ENCODE measurements at places on chromosomes 12 and 14. TPM values are rescaled to one million over a fixed set of nuclear protein-coding genes. Genes with fewer than 3 reads are reported as not detected.

DNA sequence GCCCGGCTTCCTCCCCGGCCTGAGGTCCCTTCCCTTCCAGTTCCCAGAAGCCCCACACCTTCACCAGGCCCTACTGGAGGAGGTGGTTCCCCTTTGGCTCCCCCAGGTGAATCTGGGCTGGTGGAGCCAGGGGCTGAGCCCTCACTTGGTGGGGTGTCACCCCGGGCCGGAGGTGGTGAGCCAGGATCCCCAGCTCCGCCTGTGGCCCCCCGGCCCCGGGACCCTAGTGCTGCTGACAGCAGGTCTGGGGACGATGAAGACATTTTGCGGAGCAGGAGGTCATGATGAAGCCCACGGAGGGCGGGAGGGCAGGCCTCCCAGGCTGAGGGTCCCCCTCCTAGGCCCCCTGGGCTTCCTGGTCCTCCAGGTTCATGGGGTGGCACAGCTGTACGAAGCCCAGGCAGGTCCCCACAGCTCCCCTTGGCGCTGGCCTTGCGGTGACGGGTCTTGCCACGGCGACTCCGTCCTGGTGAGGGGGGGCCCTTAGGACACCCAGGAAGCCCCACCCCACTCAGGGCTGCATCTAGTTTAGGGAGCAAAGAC, 16.6 kb downstream of the MAP3K12 start:
- peak; percentile 32 for DNase-seq

DNA sequence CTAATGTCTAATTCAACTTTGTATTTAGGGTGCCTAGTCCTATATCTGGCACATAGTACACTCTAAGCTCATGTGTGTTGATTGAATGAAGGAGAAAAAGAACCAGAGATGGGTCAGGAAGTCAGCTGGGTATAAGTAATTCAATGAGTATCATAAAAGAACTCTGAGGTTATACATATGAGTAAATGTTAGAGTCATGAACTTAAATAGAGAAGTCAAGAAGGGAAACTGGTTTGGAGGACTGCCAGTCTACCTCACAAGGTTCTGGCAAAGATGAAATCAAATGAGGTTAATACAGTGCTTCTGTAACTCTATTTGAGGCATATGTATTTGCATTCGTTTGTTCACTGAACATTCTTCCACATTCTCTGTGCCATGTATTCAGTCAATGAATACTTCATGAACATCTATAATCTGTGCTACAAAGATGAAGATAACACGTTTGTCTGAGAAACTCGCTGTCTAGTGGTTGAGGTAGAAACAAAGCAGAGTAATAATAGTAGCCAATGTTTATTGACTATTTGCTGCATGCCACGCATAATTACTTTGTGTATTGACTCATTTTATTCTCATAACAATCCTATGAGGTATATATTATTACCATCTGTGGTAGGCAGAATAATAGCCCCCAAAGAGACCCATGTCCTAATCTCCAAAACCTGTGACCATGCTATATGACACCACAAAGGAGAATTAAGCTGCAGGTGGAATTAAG, 88.9 kb downstream of the PTGER2 start:
- no peak for DNase-seq

DNA sequence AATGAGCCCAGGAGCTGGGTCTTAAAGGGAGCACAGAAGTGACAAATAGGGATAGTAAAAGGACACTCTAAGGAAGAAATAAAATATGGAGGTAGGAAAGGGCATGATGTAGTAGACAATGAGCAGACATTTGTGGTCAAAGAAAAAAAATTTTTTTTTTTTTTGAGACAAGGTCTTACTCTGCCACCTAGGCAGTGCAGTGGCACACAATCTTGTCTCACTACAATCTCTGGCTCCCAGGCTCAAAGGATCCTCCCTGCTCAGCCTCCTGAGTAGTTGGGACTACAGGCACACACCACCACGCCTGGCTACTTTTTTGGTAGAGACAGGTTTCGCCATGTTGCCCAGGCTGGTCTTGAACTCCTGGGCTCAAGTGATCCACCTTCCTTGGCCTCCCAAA, 8.5 kb downstream of the FKBP3 start:
- no peak for DNase-seq

- DNase-seq = no peak
Observed at GRCh38 chr12:38141861-38142260, 174.7 kb upstream of the ALG10B start.

DNA sequence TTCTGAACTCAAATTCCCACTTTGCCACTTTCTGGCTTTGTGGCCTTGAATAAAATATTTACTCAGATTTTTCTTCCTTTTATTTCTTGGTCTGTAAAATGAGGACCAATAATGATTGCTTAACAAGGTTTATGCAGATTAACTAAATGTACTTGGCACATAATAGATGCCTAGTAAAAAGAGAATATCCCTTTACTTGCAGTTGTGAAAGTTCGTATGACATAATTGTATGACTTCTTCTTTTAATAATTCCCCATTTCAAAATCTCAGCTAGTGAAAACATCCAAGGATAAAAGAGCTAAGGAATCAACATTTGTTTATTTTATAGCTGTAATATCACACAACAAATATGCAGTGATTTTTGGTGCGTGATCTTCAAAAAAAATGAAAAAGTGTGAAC, 215.6 kb upstream of the ATP2B1 start:
- DNase-seq = no peak

DNA sequence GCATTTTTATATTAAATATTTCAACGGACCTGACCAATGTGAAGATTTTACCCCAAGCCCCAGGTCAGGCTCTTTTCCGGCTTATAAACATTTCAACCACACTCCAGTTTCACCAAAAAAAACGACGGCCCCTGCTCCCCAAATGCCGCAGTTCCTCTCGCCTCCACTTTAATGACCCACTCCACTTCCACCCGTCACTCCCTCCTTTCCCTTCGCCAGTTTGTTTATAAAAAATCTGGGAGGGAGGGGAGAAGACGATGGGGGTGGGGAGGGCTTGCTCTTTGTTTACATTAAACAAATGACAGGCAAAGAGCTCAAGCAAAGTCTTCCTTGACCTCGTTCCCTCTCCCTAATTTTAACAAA, 5.4 kb downstream of the SIX6 start:
- no peak for DNase-seq

DNA sequence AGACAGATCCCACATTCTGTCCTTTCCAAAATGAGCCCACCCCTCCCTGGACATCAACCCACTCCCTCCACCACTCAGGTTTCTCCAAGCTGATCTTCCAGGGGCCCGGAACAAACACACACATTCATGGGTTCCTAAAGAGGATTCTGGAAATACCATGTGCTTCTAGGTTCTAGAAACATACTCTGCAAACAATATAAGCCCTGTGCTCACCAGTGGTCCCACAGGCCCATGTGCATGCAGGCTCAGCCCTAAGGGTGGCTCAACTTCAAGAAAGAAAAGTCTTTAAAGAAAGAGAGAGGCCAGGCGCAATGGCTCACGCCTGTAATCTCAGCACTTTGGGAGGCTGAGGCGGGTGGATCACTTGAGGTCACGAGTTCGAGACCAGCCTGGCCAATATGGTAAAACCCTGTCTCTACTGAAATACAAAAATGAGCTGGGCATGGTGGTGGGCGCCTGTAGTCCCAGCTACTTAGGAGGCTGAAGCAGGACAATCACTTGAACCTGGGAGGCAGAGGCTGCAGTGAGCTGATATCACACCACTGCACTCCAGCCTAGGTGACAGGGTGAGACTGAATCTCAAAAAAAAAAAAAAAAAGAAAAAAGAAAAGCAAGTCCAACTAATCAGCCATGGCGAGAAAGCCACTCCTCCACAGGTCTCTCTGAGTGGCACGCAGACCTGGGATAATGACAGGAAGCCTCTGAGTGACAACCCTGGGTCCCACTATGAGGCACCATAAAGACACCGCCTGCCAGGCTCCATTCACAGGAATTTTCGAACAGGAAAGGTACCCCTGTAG, 59.5 kb upstream of the PNMA1 start:
- no peak for DNase-seq

GRCh38 chr14:81454572-81455218, 54.6 kb upstream of the STON2 start:
- no peak for DNase-seq

DNA sequence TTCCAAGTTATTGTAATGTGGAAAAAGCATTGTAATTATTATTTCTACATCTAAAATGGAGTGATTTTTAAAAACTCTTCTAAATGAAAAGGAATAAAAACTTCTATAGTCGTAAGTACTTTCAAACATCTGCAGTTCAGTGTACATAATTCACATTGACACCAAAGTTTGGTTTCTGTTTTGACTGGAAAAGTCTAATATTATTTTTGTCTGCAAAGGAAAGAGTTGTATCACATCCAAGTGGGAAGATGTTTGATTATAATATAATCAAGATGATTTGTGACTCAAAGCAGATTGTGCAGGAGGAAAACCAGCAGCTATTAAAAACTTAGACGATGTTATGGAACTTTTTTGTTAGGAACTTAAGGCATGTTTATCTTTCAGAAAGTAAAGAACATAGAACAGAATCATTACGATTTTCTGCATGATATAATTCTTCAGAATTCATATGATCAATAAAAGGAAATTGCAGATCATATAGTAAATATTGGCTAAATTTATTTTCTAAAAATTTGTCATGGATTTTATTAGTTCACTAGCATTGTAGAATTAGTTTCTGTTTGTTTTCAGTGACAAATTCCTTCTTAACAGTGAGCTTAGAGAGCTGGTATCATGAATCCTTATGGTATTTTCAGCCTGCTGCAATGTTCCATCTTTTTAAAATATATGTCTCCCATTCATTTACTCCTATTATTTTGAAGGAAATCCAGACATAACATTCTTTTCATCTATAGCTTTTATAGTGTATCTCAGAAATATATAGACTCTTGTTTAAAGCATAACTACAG, 145.8 kb downstream of the MIPOL1 start:
- no peak for DNase-seq

GRCh38 chr12:80222261-80222660, 122.9 kb downstream of the OTOGL start:
- no peak for DNase-seq

- DNase-seq = peak; percentile 85
Observed at GRCh38 chr12:12010277-12011039, 60.3 kb upstream of the BCL2L14 start.

DNA sequence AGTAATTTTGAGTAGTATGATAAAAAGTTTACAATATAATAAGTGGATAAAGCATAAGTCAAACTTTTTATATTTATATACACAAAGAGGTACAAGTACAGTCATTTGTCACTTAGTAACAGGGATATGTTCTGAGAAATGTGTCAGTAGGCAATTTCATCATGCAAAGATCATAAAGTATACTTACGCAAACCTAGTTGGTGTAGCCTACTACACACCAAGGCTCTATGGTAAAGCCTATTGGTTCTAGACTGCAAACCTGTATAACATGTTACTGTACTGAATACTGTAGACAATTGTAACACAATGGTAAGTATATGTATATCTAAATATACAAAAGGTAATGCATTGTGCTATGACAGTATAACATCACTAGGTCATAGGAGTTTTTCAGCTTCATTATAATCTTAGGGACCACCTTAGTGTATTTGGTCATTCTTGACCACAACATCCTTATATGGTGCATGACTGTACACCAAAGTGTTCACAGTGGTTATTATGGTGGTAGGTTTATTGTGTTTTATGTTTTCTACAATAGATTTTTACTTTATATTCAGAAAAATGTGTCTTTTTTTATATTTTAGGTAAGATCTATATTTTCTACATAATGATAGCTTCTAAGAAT, 14.9 kb upstream of the SCFD1 start:
- no peak for DNase-seq

Gene GLT1D1
- total RNA-seq = not detected

DNA sequence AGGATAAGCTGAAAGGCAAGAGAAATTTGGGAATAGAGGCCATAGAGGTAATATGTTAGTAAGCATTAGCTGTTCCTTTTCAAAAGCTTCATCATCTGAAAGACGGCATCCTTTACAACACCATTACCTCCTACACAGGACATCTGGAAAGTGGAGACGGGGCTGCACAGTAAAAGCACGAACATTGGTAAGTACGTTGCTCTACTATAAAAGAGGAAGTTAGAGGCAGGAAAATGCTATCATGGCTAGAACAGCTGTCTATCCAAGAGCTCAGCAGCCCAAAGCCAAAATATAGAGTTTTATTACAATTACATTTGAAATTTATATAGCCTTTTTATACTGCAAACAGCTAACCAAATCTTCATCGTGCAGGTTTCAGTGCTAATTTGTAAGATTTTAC, 172.3 kb upstream of the GRIP1 start:
- no peak for DNase-seq

- DNase-seq = no peak
Observed at GRCh38 chr14:57487771-57488170, 5.9 kb downstream of the CCDC198 start.

DNA sequence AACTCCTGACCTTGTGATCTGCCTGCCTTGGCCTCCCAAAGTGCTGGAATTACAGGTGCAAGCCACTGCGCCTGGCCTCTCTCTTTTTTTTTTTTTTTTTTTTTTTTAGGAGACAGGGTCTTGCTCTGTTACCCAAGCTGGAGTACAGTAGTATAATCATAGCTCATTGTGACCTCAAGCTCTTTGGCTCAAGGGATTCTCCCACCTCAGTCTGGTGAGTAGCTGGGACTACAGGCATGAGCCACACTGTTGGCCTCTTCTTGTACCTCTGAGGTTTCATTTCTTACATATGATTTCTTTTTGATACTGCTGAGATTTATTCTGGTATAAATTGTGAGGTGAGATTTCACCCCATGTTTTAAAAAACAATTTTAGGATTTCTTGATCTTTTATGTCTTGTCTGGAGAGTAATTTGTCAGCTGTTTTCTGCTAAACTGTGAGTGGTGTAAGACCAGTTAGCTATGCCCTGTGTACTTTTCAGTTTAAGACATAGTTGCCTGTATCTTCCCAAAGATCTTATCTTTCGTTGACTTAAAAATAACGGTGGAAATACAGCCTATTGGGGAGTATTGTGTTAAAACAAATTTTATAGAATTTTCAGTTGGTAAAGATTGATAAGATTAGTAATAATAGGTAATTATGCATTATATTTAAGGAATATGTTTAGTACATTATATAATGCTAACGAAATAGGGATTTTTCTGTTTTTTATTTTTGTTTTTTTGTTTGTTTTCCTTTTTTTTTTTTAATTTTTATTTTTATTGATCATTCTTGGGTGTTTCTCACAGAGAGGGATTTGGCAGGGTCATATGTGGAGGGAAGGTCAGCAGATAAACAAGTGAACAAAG, 31.7 kb downstream of the WDR20 start:
- DNase-seq = no peak

DNA sequence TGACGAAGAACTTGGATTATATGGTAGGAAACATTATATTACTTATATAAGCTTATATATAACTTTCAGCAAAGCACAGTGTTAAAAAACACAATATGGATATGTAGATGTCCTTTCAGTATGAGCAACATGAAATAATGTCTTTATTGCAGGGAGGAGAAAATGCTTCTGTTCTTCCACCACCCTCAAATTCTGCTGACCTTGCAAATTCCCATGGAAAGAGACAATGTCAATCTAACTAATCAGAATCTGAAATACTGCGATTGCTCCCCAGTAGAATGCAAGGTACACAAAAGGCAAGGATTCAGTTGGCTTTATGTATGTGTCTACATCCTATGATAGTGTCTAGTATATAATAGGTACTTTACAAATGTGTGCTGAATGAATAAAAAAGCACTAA, 26.4 kb downstream of the MGAT4C start:
- no peak for DNase-seq

- no peak for DNase-seq
Observed at GRCh38 chr12:46549527-46550265, 177.1 kb upstream of the SLC38A2 start.

Gene LRFN5
- under 0.01 TPM for total RNA-seq
